ENCODE measurements at places on chromosomes 1 and 21.

- no peaks in the 10 kb centered on the region for H3K36me3 ChIP-seq
- DNase-seq = no peak
- no peak overlapping the region for H3K27ac ChIP-seq
- no peaks in the 10 kb centered on the region for H3K27me3 ChIP-seq
- H3K4me3 ChIP-seq = no peak overlapping the region
These were observed 81.7 kb upstream of the ATP1B1 start for GRCh38 chr1:169024800-169025271.

- no peak for DNase-seq
- H3K27me3 ChIP-seq = no peaks in the 10 kb centered on the region
- H3K4me3 ChIP-seq = no peak overlapping the region
- H3K36me3 ChIP-seq = no peaks in the 10 kb centered on the region
These were observed 12.9 kb upstream of the ACTN2 start for GRCh38 chr1:236673289-236673919.

DNA sequence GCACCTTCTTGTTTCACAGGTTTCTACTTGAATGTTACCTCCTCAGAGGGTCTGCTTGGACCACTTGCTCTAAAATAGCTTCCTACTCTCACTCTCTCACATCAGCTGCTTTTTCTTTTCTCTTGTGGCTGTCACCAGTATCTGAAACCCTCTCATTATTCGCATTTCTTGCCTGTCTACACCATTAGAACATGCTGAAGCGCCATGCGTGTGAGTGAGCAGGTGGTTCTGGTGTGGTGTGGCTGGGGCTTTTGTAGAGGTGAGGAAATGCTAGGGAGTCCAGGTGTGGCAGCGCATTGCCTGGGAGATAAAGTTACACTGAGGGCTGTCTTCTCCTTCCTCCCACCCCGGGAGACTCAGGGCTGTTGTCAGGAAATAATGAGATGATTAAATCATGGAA, 4.1 kb downstream of the ZNF362 start:
- no peaks in the 10 kb centered on the region for H3K27me3 ChIP-seq
- H3K36me3 ChIP-seq = no peaks in the 10 kb centered on the region
- no peak overlapping the region for H3K4me3 ChIP-seq
- no peak for DNase-seq
- peaks cover 22% of the 10 kb centered on the region for H3K4me1 ChIP-seq

GRCh38 chr21:29133796-29134195, 3.4 kb downstream of the MAP3K7CL start:
- no peaks in the 10 kb centered on the region for H3K4me1 ChIP-seq
- no peak overlapping the region for H3K4me3 ChIP-seq
- no peaks in the 10 kb centered on the region for H3K36me3 ChIP-seq
- no peaks in the 10 kb centered on the region for H3K27me3 ChIP-seq
- DNase-seq = peak; percentile 22

- H3K36me3 ChIP-seq = no peaks in the 10 kb centered on the region
- DNase-seq = peak; percentile 48
- peaks cover 16% of the 10 kb centered on the region for H3K4me1 ChIP-seq
- H3K4me3 ChIP-seq = peak overlapping the region; percentile 56
- H3K27me3 ChIP-seq = peaks cover 100% of the 10 kb centered on the region
These were observed 7.0 kb downstream of the CDKN2C start for GRCh38 chr1:50976890-50977574.

GRCh38 chr1:65788762-65789161, 3.9 kb upstream of the PDE4B start:
- peaks cover 4% of the 10 kb centered on the region for H3K4me1 ChIP-seq
- DNase-seq = no peak
- peaks cover 53% of the 10 kb centered on the region for H3K27me3 ChIP-seq

DNA sequence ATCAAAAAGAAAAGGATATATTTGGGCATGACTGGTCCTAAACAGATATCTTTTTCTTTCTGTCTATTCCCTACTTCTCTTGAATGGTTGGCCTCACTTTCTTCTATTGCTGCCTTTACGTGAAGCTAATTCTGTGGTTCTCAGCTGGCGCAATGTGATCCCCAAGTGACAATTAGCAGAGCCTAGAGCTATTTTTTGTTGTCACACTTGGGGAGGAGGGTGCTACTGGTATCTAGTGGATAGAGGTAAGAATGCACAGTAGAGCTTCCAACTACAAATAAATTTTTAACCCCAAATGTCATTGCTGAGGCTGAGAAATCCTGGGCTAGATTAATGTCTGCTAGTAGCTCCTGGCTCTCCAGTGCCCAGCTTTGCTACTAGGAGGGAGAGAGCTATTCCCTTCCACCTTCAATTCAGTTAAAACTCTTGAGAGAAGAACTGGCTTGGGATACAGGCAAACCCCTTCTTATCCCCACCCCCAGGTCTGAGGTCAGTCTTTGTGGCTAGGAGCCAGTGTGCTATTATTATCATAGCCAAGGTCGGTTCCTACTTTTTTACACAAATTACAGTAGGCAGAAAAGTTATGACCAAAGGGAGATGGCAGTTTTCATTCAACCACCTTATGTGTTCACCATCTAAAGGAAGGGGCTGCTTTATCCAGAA, 102.1 kb downstream of the SNX7 start:
- no peak overlapping the region for H3K27ac ChIP-seq
- H3K4me1 ChIP-seq = no peaks in the 10 kb centered on the region
- no peak overlapping the region for H3K4me3 ChIP-seq
- DNase-seq = peak; percentile 16
- no peaks in the 10 kb centered on the region for H3K36me3 ChIP-seq

DNA sequence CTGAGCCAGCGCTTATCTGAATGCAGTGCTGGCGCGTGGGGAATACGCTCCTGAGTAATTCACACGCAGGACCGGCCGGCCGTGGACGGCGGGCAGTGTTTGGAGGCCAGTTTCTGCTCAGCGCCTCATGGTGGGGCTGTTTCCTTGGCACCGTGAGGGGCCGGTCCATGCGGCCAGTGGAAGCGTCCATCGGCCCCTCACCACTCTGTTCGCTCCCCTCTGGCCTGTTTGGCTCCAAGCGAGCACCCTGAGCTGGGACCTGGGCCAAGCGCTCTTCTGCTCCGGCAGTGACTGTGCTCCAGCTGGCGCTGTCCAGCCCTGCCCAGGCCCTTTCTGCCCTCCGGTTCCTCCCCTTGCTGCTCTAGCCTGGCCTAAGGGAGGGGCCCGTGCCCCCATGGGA, 16.3 kb upstream of the PLCH2 start:
- H3K27me3 ChIP-seq = peaks cover 9% of the 10 kb centered on the region
- H3K4me3 ChIP-seq = no peak overlapping the region
- H3K4me1 ChIP-seq = no peaks in the 10 kb centered on the region
- peak; percentile 57 for DNase-seq
- H3K27ac ChIP-seq = no peak overlapping the region

DNA sequence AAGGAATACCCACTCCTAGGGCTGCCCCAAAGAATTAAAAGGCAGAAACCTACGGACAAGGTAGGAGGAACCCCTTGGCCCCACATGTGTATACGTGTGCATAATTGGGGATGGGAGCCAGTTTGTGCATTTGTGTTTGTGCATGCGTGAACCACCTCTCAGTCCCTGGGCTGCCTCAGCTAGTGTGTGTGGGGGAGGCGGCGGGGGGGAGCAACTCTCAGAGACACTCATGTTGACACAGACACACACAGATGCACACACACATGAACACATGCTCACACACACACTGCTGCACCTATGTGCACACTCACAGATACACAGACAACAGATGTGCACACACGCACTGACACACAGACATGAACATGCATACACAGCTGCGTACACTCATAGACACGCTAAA, 5.1 kb downstream of the LDLRAD1 start:
- no peaks in the 10 kb centered on the region for H3K4me1 ChIP-seq
- H3K4me3 ChIP-seq = no peak overlapping the region
- H3K36me3 ChIP-seq = no peaks in the 10 kb centered on the region
- H3K27ac ChIP-seq = no peak overlapping the region

DNA sequence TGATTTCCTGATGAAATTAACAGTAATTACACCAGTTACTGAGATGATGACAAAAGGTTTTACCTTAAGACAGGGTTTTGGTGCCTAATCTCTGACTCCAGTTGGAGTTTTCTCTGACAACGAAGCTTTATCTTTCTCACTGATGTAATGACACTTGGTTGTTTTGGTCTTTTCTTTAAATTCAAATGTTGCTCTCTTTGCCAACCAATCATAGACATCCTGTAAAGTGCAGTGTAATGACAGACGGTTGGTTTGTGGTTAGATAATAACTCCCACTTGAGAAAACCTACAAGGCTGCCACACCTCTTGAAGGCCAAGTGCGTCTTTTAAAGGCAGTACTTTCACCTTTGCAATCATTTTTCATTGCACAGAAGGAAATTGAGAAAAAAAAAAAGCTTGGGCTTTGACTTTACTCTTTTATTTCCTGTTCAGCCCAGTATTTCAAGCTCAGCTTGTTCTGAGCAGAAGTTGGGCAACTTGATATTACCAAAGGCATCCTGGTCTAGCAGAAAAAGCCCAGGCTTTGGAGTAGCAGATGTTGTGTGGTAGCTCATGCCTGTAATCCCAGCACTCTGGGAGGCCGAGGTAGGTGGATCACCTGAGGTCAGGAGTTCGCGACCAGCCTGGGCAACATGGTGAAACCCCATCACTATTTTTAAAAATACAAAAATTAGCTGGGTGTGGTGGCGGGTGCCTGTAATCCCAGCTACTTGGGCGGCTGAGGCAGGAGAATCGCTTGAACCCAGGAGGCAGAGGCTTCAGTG, 14.9 kb downstream of the PDIK1L start:
- H3K27ac ChIP-seq = no peak overlapping the region
- no peak overlapping the region for H3K4me3 ChIP-seq
- H3K4me1 ChIP-seq = no peaks in the 10 kb centered on the region
- H3K27me3 ChIP-seq = no peaks in the 10 kb centered on the region
- DNase-seq = no peak

DNA sequence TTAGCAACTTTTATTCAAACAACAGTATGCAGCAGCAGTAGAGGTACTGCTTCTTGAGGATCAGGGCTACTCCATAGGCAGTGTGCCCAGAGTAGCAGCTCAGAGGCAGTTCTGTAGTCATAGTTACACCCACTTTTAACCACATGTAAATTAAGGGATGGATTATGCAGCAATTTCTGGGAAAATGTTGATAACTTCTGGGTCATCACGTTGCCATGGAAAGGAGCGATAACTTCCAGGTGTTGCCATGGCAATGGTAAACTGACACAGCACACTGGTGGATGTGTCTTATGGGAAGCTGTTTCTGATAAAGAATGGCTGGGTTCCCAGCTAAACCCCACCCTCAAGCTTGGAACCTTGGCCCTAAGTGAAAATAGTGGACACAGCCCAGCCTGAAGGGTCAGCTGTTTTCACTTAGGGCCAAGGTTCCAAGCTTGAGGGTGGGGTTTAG, 29.0 kb upstream of the PLA2G2A start:
- no peaks in the 10 kb centered on the region for H3K27me3 ChIP-seq
- no peaks in the 10 kb centered on the region for H3K36me3 ChIP-seq
- DNase-seq = no peak
- no peak overlapping the region for H3K4me3 ChIP-seq
- no peak overlapping the region for H3K27ac ChIP-seq

- no peak for DNase-seq
- peaks cover 4% of the 10 kb centered on the region for H3K27me3 ChIP-seq
- H3K36me3 ChIP-seq = no peaks in the 10 kb centered on the region
- peaks cover 6% of the 10 kb centered on the region for H3K4me1 ChIP-seq
- H3K27ac ChIP-seq = no peak overlapping the region
These were observed 11.0 kb upstream of the TNFRSF8 start for GRCh38 chr1:12052008-12052573.

- no peak for DNase-seq
- no peaks in the 10 kb centered on the region for H3K27me3 ChIP-seq
- no peak overlapping the region for H3K4me3 ChIP-seq
- no peaks in the 10 kb centered on the region for H3K4me1 ChIP-seq
- H3K36me3 ChIP-seq = no peaks in the 10 kb centered on the region
- H3K27ac ChIP-seq = no peak overlapping the region
These were observed 23.2 kb downstream of the PCNT start for GRCh38 chr21:46347203-46347550.

GRCh38 chr1:42142894-42143675, 10.1 kb upstream of the GUCA2B start:
- no peaks in the 10 kb centered on the region for H3K27me3 ChIP-seq
- peaks cover 2% of the 10 kb centered on the region for H3K4me1 ChIP-seq

GRCh38 chr1:48038270-48038767, 41.1 kb upstream of the TRABD2B start:
- H3K27me3 ChIP-seq = no peaks in the 10 kb centered on the region
- DNase-seq = peak; percentile 31
- no peaks in the 10 kb centered on the region for H3K36me3 ChIP-seq
- no peak overlapping the region for H3K4me3 ChIP-seq
- H3K27ac ChIP-seq = no peak overlapping the region

DNA sequence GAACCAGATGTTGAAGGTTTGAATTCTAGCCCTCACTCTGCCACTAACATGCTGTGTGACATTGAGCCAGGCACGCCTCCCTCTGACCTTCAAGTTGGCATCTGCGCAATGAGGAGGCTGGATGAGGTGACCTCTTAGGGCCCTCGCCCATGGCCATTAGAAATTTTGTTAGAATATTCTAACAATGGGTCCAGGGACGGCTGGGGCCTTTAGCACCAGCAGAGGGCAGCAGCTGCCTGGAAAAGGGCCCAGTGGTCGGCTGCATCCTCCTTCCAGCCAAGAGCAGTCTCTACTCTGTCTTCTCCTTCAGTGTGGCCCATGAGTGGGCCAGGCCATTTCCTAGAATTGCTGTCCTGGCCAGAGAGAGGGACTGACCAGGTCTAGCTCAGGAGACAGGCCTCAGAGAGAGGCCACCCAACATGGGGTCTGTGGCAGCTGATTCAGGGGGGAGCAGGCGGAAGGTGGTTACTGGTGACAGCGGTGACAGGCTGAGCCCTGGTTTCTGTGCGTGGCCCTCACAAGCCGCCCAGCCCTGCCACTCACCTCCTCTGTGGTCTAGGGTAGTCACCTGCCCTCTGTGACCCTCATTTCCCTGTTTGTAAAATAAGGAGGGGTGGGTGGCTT, 101.3 kb upstream of the ACTL8 start:
- no peak overlapping the region for H3K4me3 ChIP-seq
- H3K4me1 ChIP-seq = peaks cover 5% of the 10 kb centered on the region
- H3K27ac ChIP-seq = no peak overlapping the region
- peak; percentile 79 for DNase-seq

GRCh38 chr1:54486907-54487306, 61.1 kb upstream of the ACOT11 start:
- H3K4me3 ChIP-seq = peak overlapping the region; percentile 60
- no peaks in the 10 kb centered on the region for H3K36me3 ChIP-seq
- H3K4me1 ChIP-seq = peaks cover 27% of the 10 kb centered on the region
- peaks cover 21% of the 10 kb centered on the region for H3K27me3 ChIP-seq

- no peaks in the 10 kb centered on the region for H3K27me3 ChIP-seq
- no peak overlapping the region for H3K4me3 ChIP-seq
These were observed 84.6 kb upstream of the B3GALT2 start for GRCh38 chr1:193270996-193271395.

DNA sequence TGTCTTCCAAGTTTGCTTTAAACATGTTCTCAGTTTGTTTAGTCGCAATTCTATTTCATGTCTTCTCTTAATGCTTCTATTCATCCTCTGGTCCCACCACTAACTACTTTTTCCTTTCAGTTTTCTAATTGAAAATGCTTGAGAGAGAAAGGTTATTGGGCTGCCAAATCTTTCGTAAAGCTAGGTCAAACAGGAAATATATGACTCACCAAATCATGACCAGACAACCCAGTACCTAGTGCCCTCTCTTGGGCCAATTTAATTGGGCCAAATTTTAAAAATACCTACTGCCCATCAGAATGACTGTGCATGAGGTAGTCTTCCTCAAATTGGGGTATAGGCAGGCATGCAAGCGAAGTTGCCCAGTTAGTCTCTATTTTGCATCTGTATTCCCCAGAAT, 295.4 kb upstream of the PBX1 start:
- H3K4me3 ChIP-seq = no peak overlapping the region
- H3K27me3 ChIP-seq = no peaks in the 10 kb centered on the region
- no peaks in the 10 kb centered on the region for H3K36me3 ChIP-seq
- H3K4me1 ChIP-seq = no peaks in the 10 kb centered on the region
- DNase-seq = no peak

Measured in neural progenitor cell (in vitro differentiated cells).